ENCODE measurements at places on chromosomes 3 and 15. TPM values are rescaled to one million over a fixed set of nuclear protein-coding genes. Genes with fewer than 3 reads are reported as not detected.

RTP4 gene
- total RNA-seq, result 0.18 TPM

GPR176 gene
- 108 TPM for total RNA-seq

RHOA gene
- 563 TPM for total RNA-seq

ANKRD34C gene
- not detected for total RNA-seq

RAB7A gene
- total RNA-seq, result 57.8 TPM

SLC12A1 gene
- total RNA-seq, result not detected

WDR72 gene
- not detected for total RNA-seq

ALDH1A3 gene
- 53.0 TPM for total RNA-seq

NR2E3 gene
- not detected for total RNA-seq

Measured in cardiac atrium fibroblast (primary cell).